ENCODE measurements at places on chromosomes 12 and 14.
A peak's percentile ranks its signal among the peaks of the same experiment; 100 is the strongest.

- no peak for DNase-seq
These were observed 24.7 kb upstream of the TMED10 start for GRCh38 chr14:75201087-75201486.

DNA sequence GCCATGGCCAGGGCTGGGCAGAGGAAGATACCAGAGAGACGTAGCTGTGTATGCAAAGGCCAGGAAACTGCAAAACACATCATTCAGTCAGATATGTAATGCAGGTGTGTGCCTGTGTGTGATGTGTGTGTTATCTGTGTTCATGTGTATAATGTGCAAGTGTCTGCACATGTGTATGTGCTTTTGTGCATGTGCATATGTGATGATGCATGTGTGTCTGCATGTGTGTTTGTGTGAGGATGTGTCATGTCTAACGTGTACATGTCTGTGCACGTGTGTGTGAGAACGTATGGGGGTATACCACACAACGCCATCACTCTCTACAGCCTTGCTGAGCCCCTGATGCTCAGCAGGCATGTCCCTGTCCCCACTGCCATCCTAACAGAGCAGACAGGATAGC, 9.7 kb downstream of the DIO3 start:
- DNase-seq, result no peak

GRCh38 chr12:27498149-27498548, 25.9 kb upstream of the PPFIBP1 start:
- DNase-seq, result no peak

GRCh38 chr12:22684140-22685118, 59.5 kb downstream of the ETNK1 start:
- DNase-seq, result no peak

- no peak for DNase-seq
These were observed 589 bp upstream of the ZNF219 start for GRCh38 chr14:21098892-21099595.

GRCh38 chr14:44396226-44396625, 110.9 kb downstream of the FSCB start:
- DNase-seq, result no peak

DNA sequence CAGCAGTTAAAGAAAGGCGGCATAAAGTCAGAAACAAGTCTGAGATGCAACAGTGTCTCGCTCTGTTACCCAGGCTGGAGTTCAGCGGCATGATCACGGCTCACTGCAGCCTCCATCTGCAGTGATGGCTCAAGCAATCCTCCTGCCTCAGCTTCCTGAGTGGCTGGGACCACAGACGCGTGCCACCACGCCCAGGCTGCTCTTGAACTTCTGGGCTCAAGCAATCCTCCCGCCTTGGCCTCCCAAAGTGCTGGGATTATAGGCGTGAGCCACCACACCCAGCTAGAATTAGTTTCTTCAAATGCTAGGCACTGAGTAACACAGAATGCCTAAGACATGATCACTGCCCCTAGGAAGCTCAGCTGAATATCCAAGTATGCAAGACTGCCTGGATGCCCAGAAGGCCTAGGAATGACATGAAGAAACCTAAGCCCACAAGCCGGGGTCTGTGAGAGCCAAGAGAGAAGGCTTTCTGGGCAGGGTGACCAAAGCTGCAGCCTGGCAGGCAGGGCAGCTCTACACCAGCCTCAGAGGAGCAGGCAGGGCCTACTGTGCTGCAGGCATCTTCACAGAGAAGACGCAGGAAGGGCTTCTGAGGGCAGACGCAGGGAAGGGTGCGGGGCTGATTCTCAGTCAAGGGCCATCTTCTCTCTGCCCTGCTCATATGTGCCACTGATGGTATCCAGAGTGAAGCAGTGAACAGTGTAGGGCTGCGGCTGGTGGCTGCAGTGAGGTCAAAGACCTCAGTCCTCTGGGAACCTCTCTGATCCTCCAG, 4.3 kb upstream of the PPP2R5C start:
- no peak for DNase-seq

DNA sequence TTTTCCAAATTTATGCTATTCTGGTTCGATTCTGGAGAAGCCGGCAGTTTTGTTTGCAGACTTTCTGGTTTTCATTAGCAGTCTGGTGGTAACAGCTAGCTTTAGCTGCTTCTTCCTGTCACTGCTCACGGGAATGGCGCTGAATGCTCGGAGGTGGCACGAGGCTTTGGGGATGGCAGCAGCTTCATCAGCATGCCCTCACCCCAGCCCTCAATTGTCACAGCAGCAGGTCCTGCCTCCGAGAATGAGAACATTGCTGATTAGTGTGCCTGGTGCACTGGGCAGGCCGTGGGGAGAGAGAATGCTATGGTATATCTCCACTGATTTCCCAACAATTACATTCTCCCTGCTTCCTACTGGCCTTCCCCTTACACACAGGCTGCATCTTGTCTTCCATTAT, 73.6 kb downstream of the SAMD4A start:
- no peak for DNase-seq

GRCh38 chr12:60451457-60451856, 855.6 kb downstream of the SLC16A7 start:
- no peak for DNase-seq

- DNase-seq, result peak; percentile 54
These were observed 7.2 kb upstream of the FNTB start for GRCh38 chr14:64979336-64980074.

- DNase-seq, result no peak
These were observed 158.0 kb downstream of the PPM1H start for GRCh38 chr12:62776997-62777396.

DNA sequence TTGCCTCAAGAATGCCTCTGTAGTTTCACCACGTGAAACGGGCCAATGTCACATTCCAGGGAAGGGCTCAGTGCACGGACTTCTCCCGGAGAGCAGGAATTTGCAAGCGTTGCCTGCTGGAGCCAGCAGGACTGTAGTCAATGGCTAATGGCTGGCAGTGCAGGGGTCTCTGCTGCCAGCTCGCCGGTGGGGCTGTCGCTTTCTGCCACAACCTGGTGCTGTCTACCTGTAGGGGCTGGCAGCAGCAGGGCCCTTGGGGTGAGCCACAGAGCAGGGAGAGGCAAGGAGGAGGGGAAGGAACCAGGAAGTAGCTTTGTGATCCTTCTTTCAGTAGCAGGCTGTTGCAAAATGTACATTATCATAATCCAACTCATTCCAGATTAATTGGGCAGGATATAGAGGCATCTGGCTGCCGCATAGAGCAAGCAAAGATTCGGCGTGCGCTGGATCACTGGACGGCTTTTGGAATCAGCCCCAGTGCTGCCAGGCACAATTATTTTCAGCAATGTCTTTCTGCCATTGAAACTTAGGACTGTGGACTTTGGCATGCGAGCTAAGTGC, 114.1 kb downstream of the PAPOLA start:
- DNase-seq, result no peak

DNA sequence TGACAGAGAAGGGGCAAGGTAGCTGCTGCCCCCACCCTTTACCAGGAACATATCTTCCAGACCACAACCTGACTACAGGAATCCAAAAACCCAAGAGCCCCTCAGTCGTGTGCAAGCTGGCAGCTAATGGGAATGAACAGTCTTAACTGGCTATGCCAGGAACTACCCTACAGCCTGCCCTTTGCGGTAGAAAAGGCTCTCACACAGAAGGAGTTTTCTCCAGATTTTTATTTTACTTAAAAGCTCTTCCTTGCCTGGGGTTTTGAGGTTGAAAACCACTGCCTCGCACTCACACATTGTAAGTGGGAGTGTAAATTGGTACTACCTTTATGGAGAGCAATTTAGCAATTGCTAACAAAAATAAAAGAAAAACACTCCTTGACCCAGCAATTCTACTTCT, 28.3 kb downstream of the PITPNM2 start:
- no peak for DNase-seq

DNA sequence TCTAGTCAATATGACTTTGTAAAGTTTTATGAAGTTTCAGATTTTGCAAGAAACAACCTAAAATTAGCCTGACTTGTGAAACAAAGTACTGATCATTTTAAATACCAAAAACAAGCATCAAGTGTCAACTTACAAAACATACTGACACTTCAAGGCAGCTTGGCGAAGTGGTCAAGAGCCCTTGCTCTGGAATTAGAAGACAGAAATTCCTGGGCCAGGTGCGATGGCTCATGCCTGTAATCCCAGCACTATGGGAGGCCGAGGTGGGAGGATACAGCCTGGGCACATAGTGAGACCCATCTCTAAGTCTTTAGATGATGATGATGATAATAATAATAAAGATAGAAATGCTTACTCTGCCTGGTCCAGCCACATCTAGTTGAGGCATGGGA, 45.4 kb upstream of the NR2C1 start:
- DNase-seq, result no peak

DNA sequence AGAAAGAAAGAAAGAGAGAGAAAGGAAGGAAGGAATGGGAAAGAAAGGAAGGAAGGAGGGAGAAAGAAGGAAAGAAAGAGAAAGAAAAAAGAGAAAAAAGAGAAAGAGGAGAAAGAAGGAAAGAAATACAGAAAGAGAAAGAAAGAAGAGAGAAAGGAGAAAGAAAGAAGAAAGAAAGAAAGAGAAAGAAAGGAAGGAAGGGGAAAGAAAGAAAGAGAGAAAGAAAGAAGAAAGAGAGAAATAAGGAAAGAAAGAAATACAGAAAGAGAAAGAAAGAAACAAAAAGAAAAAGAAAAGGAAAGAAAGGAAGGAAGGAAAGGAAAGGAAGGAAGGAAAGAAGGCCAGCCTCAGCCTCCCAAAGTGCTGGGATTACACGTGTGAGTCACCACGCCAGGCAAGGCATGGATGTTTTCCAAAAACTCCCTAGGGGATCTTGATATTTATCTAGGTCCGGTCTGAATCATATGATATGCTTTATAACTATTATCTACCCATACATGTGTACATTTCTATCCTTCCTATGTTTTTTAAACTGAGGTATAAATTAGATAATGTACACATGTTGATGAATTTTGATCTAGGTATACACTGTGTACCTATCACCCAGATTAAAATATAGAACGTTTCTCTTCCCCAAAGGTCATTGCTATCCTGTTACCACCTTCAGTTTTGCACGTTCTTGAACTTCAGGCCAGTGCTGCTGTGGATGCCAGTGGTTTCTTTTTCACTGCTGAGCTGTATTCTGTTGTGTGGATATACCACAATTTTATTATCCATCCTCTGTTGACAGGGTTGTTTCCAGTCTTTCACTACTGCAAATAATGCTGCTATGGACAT, 177.9 kb downstream of the RBM19 start:
- DNase-seq, result no peak

DNA sequence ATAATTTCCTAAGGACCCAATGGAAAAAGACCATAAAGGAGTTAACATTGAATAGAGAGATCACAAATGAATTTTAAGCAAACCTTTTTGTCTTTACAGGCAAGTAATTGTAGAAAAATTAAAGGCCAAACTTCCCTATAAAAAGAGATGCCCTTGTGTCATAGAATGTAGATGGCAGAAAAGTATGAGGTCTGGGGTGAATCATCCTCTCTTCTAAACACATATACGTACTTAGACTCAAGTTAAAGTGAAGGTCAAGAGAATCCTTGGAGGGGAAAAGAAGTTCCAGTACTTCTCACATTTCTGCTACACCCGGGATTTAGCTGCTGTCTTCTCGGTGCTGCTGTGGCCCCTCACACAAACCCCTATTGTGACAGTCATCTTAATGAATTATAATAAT, 116.2 kb upstream of the ARID2 start:
- no peak for DNase-seq

DNA sequence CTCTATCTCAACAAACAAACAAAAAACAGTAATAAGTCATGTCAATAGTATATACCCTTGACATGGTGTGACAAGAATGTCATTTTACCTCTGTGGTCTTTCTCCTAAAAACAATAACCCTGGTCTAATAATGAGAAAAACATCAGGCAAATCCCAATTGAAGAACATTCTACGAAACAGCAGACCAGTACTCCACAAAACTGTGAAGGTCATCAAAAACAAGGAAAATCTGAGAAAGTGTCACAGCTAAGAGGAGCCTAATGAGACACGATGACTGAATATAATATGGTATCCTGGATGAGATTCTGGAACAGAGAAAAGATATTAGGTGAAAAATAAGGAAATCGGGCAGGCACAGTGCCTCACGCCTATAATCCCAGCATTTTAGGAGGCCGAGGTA, 5.6 kb upstream of the COCH start:
- no peak for DNase-seq

- no peak for DNase-seq
These were observed at the start of gene EAPP for GRCh38 chr14:34539407-34540180. Gene EAPP, minus strand, starts transcription at chr14:34539701. Its CDS starts 73 bp downstream, at chr14:34539628.

- no peak for DNase-seq
These were observed 6.1 kb upstream of the SRSF5 start for GRCh38 chr14:69760810-69761209.

DNA sequence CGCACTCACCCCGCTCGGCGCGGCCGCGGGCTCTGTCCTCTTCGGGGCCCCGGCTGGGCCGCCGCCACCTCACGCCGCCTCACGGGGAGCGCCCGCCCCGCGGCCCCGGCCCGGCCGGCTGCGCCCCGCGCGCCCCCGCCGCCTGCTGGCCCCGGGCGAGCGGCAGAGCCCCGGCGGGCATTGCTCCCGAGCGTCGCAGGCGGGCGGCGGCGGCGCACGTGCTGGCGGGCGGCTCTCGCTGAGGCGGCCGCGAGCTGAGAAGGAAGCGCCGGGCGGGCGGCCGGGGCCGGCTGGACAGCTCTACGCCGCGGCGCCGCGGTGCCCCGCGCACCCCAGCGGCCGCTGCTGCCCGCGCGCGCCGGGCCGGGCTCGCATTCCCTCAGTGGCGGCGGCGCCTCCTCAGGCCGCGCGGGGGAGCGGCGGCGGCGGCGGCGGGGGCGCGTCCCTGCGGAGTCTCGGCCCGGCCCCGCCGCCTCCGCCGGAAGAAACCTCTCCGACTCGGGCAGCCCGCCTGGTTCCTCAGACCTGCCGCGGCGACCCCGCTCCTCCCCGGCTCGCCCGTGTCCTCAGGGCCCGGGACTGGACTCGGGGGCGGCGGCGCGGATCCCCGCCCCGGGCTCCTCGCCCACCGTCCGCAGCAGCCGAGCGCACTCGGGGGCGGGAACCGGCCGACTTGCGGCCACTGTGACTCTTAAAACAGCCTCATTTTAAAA, at the start of gene PITPNM2:
Gene PITPNM2, minus strand, starts transcription at position 347 of the 713 bp plus-strand sequence. CDS start 116,500 bp downstream, outside the sequence.
- peak; percentile 42 for DNase-seq

- no peak for DNase-seq
These were observed 25.3 kb upstream of the RHOJ start for GRCh38 chr14:63178912-63179311.

DNA sequence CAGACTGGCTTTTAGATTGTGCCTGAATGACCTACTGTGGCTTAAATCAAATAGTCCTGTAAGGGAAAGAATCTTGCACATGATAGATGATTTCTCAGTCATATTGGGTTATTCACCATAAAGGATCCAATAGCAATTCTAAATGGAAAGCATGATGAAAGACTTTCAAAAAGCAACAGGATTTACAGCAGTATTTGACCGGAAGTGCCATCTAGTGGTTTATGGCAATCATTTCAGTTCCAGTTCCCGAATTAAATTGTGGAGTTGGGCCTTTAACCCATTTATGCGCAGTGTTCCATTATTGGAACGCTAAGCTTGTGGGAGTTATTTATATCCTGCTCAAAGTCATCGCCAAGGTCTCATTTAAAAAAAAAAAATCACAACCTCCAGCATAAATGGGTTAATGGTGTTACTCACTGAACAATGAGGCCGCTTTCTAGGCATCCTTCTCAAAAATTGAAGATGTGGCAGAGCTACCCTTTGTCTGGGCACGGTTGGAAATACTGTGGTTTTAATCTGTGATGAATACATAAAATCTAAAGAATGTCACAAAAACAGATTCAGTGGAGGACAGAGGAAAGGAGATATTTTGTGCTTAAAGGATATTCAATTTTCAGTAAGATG, 60.8 kb upstream of the REP15 start:
- peak; percentile 12 for DNase-seq

GRCh38 chr12:82473111-82473754, 114.9 kb downstream of the METTL25 start:
- no peak for DNase-seq
